ENCODE measurements at places on chromosomes 7 and 10.

GRCh38 chr7:127974446-127975035 lies 56.7 kb downstream of the LRRC4 start:
- no peak for DNase-seq

DNA sequence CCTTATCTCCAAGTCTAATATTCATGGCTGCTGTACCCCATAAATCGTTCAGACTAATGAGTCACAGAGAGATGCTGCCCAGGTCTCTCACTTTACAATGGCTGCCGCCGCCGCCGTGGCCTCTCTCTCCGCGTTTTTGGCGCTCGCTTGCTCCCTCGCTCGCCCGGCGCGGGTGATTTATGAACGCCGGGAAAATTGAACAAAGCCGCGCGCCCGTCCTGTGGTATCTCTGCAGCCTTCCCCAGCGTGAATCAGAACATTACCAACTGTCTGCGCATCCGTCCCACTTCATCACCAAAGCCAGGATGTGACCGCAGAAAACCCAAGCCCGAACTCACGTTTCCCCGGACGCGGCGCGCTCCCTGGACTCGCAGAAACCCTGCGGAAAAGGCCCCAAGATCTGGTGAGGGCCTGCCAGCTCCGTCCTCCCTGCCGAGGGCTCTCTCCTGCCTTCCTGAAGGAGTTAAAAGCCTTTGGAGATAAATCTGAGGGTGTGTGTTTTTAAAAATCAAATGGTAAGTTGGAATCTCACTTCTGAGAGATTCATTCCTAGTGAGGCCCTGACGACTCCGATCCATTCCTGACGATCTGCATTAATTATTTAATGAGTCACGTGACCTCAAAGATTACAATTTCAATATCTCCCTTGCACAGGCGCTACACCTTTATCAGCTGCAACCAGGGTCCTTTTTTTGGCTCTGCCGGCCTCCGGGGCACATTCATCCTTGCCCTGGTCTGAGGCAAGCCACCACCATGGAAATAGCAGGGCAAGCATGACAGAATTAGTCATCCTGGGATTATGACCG lies 6.3 kb downstream of the HOXA4 start:
- no peak for DNase-seq

- DNase-seq = peak; percentile 74
Observed at GRCh38 chr10:87094373-87095235, at the start of the genes GLUD1 and SHLD2. Gene GLUD1, minus strand, starts transcription at chr10:87094843. Its CDS starts 74 bp downstream, at chr10:87094769. Gene SHLD2, plus strand, starts transcription at chr10:87095206. Its CDS starts 56,149 bp downstream, at chr10:87151355.

DNA sequence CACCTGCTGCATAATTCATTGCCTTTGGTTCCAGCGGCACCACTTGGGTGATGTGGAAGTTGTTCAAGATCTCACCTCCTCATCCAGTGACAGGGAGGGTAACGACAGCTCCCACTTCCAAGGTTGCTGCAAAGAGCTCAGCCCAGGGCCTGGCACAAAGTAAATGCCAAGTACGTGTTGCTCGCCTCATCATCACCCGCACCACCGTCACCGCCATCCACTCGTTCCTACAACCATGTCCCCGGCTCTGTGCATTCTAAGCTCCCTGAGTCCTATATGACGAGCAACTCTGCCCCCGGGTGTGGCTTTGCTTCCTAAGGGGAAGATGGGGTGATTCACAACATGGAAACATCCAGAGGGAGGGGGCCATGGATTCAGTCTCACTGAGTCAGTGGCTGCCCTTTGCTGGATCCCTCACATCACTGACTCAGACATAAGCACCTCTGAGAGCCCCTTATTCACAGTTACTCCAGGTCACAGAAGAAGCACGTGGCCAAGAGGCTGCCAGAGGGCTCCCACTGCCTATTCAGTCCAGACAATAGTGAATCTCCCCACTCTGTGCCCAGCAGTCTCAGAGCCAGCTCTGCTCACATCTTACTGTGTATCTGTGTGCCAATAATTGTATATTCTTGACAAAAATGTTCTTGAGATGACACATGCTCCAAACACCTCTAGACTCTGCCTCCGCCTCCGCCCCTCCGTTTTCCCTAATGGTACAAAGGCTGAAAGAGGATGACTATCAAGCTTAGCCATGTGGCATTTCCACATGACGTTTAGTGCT lies 159.1 kb downstream of the GFRA1 start:
- no peak for DNase-seq

DNA sequence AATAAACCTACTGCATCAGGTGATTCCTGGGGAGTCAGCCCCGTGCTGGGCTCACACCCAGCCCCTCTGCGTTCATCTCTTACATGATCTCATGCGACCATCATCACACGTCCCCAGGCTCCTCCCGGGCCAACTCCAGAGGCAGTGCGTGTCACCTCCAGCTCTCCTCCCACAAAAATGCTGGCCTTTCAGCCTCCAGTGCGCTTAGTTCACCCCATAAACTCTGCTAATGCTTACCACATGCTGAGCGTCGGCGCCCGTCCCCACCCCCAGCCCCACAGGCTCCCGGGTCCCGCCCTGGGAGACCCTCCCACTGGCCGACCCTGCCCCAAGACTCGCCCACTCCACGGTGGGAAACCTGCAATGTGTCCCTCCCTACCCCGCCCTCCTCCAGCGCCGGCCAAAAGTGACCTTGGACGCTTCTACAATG lies 816 bp upstream of the SDK1 start:
- no peak for DNase-seq

- no peak for DNase-seq
Observed at GRCh38 chr10:28317760-28318159, 14.9 kb upstream of the MPP7 start.

- no peak for DNase-seq
Observed at GRCh38 chr10:37758074-37758473, 99.3 kb downstream of the ZNF248 start.

GRCh38 chr10:29105516-29106215 lies 183.2 kb upstream of the LYZL1 start:
- DNase-seq = no peak

- DNase-seq = no peak
Observed at GRCh38 chr7:117493460-117493859, 13.6 kb downstream of the CFTR start.

- no peak for DNase-seq
Observed at GRCh38 chr10:34133406-34133805, 681.7 kb downstream of the PARD3 start.

GRCh38 chr7:37920849-37921805 lies 687 bp downstream of the EPDR1 start:
- no peak for DNase-seq

- no peak for DNase-seq
Observed at GRCh38 chr7:112880818-112881418, 90.7 kb upstream of the TMEM168 start.

DNA sequence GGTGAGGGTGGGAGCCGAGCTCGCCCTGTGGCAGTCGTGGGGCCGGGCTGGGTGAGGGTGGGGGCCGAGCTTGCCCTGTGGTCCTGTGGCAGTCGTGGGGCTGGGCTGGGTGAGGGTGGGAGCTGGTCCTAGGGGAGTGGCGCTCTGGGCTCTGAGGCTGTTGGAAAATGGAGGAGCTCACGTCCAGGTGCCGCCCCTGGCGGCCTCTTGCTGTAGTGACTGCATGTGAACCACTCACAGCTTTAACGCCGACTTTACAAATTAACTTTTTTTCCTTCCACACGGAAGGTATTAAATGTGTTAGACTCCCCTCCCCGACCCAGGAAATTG lies 312.6 kb downstream of the WDR37 start:
- DNase-seq = no peak

DNA sequence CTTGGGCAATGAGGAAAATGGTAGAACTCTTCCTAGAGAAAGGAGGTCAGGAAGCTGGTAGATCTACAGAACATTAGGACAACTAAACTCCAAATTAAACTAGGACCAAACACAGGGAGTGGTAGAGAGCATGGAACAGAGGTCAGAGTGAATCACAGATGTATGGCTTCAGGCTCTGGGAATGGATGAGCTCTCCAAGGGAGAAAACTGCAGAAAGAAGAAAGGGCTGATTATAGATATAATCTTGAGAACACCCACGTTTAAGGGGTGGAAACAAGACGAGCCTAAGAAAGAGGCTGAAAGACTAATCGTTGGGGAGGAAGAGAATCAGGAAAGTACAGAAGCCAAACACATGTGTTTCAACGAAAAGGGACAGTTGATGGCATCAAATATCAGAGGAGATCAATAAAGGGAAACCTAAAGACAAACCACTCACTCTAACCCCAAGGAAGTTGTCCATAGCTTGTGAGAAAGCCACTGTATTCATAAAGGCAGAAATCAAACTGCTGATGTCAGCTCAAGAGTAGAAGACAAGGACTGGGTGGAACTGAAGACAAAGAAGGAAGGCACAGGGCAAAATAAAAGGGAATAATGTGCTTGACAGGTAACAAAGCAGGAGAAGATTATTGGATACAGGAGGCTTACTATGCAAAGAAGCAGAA lies 41.4 kb downstream of the NUDCD3 start:
- no peak for DNase-seq

DNA sequence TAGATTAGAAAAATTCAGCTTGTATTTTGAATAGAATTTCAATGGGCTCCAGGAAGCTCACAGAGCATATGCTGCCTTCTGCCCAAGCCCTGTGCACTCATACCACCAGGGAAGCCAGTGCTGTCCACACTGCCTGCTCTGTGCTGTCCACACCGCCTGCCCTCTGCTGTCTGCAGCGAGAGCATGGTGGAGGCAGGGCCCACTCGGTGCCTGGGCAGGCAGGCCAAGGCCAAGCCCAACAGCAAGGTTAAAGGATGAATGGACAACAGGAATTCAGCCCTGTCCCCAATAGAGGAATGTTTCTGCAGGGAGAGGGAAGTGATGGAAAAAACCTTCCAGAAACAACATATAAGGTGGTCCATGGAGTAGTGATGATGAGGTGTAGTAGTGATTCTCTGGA lies 146.8 kb downstream of the GFRA1 start:
- DNase-seq = no peak
